ENCODE measurements at places on chromosomes 1 and 21. TPM values are rescaled to one million over a fixed set of nuclear protein-coding genes. Genes with fewer than 3 reads are reported as not detected.

ADAMTS1 gene
- 100 TPM for total RNA-seq

- peak; percentile 85 for DNase-seq
Observed at GRCh38 chr1:79745929-79746328, 739.4 kb upstream of the ADGRL4 start.

GRCh38 chr1:237705462-237705861 is 185.3 kb downstream of the ZP4 start:
- no peak for DNase-seq

MASP2 gene
- not detected for total RNA-seq

FAM177B gene
- total RNA-seq, result not detected

DNA sequence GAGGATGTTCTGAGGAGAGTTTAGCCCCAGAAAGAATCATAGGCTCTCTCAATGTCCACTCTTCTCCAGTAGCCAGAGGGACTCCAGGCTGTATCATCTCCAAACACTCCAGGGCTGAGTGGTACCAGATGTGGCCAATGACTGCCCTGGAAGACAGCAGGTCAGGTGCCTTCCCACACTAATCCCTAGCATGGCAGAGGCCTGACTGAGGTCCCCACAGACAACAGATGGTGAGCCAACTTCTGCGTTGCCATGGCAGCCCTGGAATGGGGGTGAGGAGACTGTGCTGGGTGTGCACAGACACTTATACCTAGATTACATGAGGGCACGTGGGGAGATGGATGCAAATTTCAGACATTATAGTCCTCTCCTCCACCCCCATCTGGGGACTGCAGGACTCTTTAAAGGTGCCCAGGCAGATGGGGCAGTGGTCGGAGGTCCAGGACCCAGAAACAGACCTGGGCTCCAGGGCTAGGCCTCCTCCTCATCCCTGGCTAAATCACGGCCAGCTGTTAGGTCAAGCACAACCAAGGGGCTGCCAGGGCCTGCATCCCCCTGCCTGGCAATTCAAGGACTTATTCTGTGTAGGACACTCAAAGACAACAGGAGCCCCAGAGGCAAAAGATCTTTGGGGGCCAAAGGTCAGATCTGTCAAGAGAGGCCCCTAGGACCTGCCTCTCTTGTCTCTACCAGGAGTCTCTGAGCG is 42.9 kb downstream of the CAMK2N1 start:
- DNase-seq, result no peak

LINGO4 gene
- under 0.01 TPM for total RNA-seq

GRCh38 chr1:5744911-5745799 is 247.1 kb downstream of the NPHP4 start:
- no peak for DNase-seq

- no peak for DNase-seq
Observed at GRCh38 chr1:186679924-186680244, 339 bp downstream of the PTGS2 start.

DNA sequence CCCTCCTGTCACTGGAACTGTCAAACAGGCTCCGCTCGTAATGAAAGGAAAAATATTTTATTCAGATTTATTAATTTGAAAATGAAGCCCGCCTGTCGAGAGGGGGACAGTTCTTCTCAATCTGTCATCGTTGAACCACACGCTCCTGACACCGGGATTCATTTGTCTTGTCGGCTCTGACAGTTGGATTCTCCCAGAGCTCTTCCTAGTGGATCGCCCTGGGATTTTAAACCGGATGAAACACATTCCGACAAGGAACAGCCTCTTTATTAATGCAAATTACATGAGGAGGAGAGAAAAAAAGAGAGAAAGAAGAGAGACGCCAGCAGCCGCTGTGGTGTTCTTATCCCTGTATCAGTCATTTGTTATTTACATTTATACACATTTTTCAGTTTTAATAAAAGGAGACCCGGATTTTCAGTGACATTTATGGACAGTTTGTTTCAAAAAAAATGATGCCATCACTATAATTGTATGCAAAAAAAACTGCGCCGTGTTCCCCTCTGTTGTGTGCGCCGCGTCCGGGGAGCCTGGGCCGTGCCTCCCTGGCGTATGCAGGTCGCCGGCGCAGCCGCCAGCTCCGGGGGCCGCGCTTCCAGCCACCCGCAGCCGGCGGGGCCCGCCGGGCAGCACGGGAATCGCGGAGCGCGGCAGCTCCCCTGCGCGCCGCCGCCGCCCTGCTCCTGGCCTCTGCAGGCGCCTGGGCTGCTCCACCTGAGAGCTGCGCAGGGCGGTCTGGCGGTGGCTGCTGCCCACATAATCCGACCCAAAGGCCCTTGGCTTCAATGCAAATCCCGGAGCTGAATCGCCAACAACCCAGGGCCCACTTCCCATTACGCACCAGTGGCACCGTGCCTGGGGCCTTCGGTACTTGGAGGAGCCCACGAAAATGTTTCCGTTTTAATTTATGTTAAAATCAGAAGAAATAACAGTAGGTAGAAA is 237.9 kb upstream of the PBX1 start:
- DNase-seq, result peak; percentile 5

GRCh38 chr1:61097317-61097716 is 15.0 kb downstream of the NFIA start:
- DNase-seq, result peak; percentile 85

DNA sequence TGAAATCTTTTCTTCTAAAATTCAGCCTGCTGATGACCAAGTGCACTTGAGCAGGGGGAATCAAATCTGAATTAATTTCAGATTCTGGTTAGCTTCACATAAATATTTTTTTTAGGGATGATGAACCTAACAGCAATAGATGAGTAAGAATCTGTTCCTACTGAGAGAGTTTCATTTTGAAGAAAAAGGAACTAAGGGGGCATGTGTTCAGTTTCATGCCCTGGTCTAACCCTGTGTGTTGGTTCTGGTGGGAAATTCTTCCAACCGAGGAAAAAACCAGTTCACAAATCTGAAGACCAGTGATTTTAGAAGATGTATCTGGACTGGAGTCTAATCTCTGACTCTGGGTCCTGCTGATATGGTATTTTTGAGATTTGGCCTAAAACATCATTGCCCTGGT is 13.7 kb downstream of the SELL start:
- no peak for DNase-seq

CCDC30 gene
- 0.77 TPM for total RNA-seq

DNA sequence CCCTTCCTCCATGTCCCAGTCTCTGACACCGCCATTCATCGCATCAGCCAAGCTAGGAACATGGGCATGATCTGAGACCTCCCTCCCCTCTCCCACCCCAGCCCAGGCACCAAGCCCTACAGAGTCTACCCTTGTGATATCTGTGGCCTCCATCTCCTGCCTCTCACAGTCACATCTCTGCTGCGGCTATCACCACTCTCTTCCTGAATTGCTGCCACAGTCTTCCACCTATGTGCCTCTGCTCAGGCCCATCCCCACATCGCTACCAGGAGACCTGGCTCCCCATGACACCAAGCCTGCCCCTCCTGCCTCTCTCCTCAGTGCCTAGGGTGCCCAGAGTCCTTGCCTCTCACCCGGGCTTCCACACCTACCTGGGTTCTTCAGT is 82.7 kb upstream of the BCAR3 start:
- no peak for DNase-seq

GRCh38 chr1:153734396-153735089 is 6.7 kb downstream of the INTS3 start:
- DNase-seq, result no peak

GRCh38 chr1:55560266-55560665 is 345.1 kb upstream of the USP24 start:
- no peak for DNase-seq

GRCh38 chr1:172704001-172704400 is 45.1 kb downstream of the FASLG start:
- DNase-seq, result no peak

RC3H1 gene
- total RNA-seq, result 10.4 TPM

- DNase-seq, result peak; percentile 7
Observed at GRCh38 chr21:18772897-18773296, 369.3 kb upstream of the TMPRSS15 start.

TFF3 gene
- 0.64 TPM for total RNA-seq

GRCh38 chr21:45931397-45931969 is 50.1 kb upstream of the COL6A1 start:
- DNase-seq, result no peak

GRCh38 chr21:25895565-25896205 is 160.9 kb downstream of the GABPA start:
- DNase-seq, result peak; percentile 58
